ENCODE measurements at places on chromosomes 2 and 18.

DNA sequence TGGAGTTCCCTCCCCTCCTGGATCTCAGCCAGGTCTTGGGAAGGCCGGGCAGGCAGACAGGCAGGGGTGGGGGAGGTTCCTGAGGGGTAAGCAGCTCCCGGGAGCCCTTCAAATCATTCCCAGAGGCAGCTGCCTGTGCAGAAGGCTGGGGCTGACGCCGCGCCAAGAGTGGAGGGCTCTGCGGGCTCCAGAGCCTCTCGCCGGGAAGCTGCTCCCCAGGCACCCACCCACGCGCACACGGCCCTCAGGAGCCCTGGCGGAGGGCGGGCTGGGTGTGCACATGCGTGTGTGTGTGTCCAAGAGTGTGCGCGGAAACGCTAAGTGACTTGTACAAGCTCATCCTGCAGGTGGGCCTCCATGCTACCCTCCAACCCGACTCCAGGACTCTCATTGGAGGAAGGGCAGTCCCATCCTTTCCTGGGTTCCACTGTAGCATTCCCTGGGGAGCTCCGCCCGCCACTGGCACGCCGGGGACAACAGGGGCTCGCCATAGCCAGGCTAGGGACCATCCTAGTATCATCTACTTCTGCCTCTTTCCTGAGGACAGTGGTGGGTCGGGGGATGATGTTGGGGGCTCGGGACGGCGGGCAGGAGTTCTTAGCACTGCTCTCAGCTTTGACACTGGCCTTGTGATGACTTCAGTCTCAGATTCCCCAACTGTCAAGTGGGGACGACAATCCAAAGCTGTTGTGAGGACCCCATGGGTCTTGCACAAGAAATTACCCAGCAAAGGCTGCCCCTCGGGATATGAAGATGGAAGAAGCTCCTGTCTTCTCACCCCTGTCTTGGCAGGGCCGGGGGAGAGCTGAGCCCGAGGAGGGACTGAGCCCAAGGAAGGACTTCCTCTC lies 50.3 kb downstream of the INHBB start:
- no peak for DNase-seq

DNA sequence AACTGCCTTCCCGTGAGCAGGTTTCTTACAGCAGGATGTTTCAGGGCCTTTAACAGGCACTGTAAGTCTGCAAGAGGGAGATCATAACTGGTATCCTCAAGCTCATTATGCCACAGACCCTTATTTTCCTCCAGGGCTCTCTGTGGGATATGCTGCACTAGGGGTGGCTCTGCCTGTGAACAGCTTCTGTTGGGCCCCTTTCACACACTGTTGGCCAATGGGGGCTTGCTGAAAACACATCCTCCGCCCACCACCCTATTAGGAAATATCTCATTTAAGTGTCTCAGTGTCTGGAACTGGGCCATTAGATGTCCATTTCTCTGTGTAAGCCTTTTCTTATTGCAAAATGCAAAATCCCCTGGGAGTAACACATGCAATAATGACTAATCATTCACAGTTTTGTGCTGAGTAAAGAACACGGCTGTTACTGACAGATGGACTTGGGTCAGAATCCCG lies 414.3 kb upstream of the HS6ST1 start:
- no peak for DNase-seq

- no peak for DNase-seq
Measured at GRCh38 chr2:217836901-217837491, 165.8 kb downstream of the TNS1 start.

GRCh38 chr18:32618546-32618945 lies 147.9 kb upstream of the GAREM1 start:
- no peak for DNase-seq

GRCh38 chr2:23283-23682 lies 23.0 kb downstream of the FAM110C start:
- DNase-seq, result no peak

DNA sequence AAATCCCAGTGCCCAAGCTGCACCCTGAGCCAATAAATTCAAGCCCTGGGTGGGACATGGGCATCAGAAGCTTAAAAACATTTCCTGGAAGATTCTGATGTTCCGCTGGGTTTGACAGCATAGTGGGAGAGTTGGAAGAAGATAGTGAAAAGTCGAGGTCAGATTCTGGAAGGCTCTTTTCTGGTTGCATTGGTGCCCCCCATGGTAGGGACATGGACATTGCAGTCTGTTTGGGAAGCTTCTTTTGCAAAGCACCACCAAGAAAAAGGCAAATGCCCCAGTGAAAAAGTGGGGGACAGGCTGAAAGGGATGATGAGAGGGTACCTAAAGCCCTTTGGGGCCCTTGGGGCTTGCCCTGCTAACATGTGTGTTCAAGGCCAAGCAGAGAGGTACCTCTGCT lies 21.0 kb downstream of the MERTK start:
- no peak for DNase-seq

GRCh38 chr18:24814521-24814920 lies 354.1 kb downstream of the HRH4 start:
- DNase-seq, result no peak

- no peak for DNase-seq
Measured at GRCh38 chr2:48070415-48070814, 164.1 kb upstream of the FBXO11 start.

GRCh38 chr18:24208270-24209035 lies 69.6 kb downstream of the CABYR start:
- DNase-seq, result no peak

DNA sequence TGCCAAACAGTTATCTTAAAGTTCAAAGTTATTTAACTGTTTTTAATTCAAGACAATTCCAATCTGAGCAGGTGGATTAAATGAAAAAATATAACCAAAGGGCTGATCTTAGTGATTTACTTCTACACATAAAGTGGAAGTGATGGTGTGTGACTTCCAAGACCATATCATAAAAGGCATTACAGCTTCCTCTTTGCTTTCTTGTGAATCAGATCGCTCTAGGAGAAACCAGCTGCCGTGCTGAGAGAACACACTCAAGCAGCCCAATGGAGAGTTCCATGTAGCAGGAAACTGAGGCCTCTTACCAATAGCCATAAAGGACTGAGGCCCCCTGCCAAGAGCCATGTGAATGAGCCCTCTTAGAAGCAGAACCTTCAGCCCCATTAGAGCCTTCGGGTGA lies 197.4 kb downstream of the NBAS start:
- DNase-seq, result no peak

DNA sequence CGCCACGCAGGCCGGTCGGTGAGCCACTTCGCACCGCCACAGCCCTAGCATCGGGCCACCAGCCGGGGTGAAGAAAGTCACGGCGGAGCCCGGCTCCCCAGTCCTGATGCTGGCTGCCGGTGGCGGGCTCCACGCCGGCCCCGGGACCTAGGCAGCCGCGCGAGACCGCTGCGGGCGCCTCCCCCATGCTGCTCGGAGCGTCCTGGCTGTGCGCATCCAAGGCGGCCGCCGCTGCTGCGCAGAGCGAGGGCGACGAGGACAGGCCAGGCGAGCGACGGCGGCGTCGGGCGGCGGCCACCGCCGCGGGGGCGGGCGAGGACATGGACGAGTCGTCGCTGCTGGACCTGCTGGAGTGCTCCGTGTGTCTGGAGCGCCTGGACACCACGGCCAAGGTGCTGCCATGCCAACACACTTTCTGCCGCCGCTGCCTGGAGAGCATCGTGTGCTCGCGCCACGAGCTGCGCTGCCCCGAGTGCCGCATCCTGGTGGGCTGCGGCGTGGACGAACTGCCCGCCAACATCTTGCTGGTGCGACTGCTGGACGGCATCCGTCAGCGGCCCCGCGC lies 433 bp downstream of the SH3RF3 start:
- no peak for DNase-seq

GRCh38 chr2:69914950-69915945 lies at the start of gene MXD1:
TSS of gene MXD1 (plus strand) at chr2:69915109. CDS start at chr2:69915331, 222 bp downstream.
- no peak for DNase-seq

GRCh38 chr2:99156891-99157290 lies 2.1 kb downstream of the LIPT1 start:
- no peak for DNase-seq

DNA sequence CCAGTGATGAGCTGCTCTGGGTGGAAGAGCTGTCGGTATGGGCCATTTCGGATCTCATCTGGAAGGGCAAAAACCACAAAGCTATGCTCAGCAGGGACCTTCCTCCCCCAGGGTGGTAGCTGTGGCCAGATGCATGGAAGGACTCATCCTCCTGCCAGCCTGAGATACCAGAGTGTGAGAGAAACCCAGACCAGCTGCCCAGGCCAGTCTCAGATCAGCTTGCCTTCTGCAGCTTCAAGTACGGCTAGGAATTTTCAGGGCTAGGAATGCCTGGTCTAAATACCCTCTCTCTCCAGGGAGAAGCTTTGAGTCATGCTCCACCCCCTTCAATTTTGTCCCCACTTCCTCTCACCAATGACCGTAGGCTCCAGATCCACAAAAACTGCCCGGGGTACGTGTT lies 1.4 kb upstream of the TUBA4B start:
- no peak for DNase-seq

- DNase-seq, result no peak
Measured at GRCh38 chr18:51660188-51660715, 462.8 kb upstream of the MEX3C start.

DNA sequence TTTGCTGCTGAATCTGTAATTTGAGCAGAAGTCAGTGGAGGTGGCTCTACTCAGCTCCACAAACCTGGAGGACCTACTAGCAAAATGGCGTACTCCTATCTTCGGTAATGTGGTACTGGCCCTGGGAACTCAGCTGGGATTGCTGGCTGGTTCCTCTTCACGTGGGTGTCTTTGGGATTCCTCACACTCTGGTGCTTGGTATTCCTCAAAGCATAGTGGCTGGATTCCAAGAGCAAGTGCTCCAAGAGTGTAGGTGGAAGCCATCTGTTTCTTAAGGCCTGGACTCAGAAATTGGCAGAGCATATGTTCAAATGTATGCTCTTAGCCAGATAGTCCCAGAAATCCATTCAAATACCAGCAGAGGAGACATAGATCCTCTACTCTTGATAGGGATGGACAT lies 281.9 kb upstream of the CDH7 start:
- DNase-seq, result no peak

DNA sequence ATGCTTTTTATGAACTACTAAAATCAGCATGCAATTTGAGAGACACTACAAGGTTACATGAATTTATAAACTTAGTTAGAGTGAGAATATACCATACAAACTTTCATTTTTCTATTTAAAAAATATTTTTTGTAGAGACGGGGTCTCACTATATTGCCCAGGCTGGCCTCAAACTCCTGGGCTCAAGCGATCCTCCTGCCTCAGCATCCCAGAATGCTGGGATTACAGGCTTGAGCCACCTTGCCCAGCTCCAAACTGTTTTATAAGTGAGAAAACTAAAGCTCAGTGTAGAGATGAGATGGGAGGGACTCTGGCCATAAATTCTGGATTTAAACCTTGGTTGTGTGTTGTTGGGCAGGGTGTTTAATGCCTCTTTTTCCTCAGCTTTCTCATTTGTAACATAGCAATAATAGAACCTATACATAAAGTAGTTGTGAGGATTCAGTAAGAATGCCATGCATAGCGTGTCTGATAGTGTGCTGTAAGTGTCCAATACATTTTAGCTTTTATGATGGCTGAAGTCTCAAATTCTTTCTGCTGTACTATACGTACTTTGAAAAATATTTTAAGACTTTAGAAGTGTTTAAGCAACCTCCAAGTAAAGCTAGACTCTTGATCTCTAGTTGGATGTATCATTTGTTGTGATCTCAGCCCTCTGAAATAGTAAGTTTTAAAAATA lies 9.7 kb downstream of the CAB39 start:
- no peak for DNase-seq

DNA sequence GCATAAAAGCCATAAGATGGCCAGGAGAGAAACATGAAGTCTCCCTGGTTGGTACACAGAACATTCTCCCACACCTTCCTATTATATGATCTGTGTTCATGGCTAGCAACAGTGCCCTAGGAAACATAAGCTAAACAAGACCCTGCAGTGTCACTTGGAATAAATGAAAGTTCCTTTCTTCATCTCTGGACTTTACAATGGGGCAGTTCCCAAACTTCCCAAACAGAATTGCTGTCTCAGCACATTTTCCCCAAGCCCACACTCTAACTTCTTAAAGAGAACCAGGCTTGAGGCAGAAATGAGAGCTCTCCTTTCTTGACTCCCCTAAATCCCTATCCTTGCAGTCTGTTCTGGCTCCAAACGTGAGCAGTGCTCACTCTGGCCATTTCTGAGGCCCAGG lies 173.2 kb upstream of the CREB1 start:
- no peak for DNase-seq

GRCh38 chr2:73762571-73762970 lies 17.3 kb downstream of the DUSP11 start:
- no peak for DNase-seq

DNA sequence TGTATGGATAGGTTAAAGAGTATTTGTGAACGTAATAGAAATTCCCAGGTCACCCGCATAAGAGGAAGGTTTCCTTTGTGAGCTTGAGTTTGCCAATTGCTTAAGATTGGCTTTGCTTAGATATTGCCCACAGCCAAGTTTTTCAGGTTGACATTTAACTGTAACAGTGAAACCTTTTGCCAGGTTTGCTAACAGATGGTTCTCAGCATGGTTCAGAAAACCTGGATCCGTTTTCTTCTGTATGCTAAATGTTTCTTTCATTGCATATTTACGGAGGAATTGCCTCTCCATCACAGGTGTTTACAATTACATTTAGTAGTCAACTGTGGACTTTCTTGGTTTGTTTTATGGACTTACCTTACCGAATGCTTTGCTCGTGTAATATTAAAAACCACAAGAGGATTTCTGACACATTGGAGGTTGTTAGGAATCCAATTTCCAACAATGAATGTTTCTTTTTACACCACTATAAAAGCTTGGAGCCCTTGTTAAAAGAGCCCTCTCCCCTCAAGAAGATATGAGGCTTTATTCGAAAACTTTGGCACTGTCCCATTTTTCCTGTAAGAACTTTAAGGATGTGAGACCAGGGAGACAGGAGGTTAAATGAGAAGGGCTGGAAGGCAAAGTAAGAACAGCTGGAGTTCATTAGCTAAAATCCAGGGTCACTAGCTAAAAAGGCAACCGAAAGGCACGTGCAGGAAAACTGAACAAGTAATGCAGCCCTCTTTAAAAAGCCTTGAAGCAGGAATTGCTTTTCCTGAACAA lies 7.8 kb downstream of the CDK15 start:
- DNase-seq, result no peak

- peak; percentile 22 for DNase-seq
Measured at GRCh38 chr2:221570321-221570935, 1.7 kb downstream of the EPHA4 start.

- DNase-seq, result no peak
Measured at GRCh38 chr2:86337244-86337835, at the start of gene REEP1. TSS of gene REEP1 (minus strand) at chr2:86337626. CDS start at chr2:86337510, 116 bp downstream.

DNA sequence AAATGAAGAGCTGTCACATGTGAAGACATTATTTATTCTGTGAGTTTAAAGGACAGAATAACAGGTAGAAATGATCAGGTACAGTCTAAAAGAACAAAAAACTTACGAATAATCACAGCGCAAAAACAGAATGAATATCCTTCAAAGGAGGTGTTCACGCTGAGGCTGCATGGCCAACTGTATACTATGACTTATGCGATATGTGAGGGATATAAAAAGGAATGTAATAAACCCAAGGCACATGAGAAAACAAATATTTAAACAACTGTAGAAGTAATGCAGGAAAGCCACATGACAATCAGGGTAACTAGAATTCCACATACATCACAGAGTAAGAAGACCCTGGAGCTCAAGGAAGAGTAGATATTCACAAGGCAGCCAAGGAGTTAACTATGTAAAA lies 81.3 kb downstream of the RTTN start:
- DNase-seq, result no peak
